ENCODE measurements at places on chromosomes 16 and 17.
A peak's percentile ranks its signal among the peaks of the same experiment; 100 is the strongest.

GRCh38 chr17:19730843-19731242 is 14.5 kb upstream of the SLC47A2 start:
- DNase-seq, result no peak

- DNase-seq, result no peak
These were observed 9.3 kb upstream of the PABPN1L start for GRCh38 chr16:88875703-88876234.

DNA sequence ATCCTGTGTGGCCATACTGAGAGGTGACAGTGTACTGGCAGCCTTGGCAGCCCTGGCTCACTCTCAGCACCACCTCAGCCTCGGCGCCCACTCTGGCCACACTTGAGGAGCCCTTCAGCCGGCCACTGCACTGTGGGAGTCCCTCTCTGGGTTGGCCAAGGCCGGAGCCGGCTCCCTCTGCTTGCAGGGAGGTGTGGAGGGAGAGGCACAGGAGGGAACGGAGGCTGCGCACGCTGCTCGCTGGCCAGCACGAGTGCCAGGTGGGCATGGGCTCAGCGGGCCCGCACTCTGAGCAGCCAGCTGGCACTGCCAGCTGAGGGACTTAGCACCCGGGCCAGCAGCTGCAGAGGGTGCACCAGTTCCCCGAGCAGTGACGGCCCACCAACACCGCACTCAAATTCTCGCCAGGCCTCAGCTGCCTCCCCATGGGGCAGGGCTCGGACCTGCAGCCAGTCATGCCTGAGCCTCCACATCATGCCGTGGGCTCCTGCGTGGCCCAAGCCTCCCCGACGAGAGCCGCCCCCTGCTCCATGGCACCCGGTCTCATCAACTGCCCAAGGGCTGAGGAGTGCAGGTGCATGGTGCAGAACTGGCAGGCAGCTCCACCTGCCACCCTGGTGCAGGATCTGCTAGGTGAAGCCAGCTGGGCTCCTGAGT is 184.4 kb upstream of the TOX3 start:
- no peak for DNase-seq

GRCh38 chr16:73025151-73025855 is 22.6 kb downstream of the ZFHX3 start:
- no peak for DNase-seq

DNA sequence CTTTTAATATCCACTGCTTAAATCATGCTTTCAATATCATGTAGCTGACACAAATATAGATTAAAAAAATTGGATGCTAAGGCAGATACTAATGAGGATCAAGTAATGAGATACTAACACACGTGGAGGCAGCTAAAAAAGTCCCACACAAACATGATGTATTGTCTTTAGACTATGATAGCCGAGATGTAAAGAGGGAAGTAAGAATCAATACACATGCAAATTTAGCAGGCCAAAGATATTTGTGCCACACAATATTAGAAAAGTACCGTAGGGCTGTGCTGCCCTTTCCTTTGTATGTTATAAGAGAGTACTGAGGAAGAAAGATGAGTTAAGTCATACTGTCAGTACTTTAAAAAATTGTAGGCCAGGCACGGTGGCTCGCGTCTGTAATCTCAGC is 51.4 kb upstream of the STAC2 start:
- DNase-seq, result no peak

- DNase-seq, result no peak
These were observed 41.7 kb downstream of the CREBBP start for GRCh38 chr16:3838600-3839401.

DNA sequence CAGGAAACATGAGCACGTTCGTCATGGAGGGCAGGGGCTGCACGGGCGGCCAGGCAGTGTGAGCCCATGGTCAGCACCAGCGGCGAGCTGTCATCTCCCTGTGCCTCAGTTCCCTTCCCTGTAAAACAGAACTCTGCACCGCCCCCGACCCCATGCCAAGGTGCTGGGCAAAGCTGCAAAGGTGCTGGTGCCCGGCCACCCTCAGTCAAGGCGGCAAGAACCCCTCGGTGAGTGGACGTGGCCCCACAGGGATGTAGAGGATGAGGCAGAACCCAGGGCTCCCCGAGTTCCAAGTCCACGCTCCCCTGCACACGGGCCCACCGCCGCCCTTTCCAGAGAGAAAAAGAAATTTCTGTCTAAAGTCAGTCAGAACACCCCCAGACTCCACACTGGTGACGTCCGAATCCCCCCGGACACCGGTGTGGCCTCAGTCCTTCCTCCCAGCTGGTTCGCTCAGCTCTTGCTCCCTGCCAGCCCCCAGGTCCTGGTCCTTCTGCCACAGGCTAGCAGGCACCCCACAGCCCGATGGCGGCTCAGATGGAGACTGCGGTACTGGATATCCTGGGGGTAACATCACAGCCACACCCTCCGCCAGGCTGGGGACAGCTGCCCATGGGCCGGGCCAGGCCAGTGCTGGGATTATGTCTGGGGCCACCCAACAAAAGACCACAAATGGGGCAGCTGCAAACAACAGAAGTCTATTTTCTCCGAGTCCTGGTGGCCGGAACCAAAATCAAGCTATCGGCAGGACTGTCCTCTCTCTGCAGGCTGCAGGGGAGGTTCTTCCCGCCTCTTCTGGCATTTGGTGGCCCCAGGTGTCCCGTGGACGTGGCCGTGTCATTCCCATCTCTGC is 14.4 kb upstream of the BAHCC1 start:
- DNase-seq, result no peak

DNA sequence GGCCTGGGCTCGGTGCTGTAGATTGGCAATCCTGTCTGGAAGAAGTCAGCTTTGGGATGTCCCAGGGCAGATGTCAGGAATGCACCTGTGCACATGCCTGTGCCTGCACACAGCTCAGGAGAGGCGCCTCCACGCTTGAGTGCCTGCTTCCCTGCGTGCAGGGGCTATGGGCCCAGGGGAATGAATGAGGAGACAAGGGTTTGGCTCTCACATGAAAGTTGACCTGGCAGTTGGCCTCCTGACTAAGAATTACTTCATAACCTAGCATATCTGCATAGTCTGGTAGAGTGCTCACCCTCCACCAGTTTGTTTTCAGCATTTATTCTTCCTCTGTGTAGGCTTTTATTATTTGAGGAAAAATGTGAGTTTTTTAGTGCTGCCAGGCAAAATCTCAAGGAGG is 50.0 kb downstream of the PLD6 start:
- DNase-seq, result no peak

DNA sequence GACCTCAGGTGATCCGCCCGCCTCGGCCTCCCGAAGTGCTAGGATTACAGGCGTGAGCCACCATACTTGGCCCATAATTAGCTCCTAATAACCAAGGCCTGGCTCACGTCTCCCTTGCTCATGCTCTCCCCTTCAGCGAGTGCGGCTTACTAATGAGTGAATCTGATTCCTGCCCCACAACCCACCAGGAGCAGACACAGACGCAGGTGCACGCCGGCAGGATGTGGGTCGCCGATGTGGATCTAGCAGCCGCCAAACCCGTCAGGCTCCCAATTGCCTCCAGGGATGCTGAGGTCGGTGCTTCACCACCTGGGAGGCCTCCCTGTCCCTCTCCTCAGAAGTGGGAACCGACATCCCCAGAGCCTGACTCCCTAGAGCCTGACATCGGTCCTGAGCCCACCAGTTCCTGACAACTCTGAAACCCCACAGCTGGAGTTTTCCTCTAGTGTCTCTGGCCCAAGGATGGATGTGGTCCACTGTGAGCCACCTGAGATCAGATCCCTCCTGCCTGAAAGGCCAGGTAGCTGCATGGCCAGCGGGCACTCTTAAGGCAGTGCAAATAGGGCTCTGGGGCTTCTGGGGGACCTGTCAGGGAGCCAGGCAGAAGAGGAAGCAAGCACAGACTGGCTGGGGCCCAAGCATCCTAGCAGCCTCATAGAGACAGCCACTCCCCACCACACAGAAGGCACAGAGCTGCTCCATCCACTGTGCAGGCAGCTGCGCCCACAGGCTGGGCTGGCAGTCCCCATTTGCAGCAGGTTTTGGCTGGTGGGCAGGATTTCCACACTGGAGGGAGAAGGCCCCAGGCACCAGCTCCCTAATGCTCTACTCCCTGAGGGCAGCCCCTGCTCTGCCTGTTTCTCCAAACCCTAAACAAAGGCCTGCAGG is 10.8 kb downstream of the EXOC7 start:
- DNase-seq, result no peak

- no peak for DNase-seq
These were observed 41.4 kb upstream of the PIRT start for GRCh38 chr17:10879190-10879836.

DNA sequence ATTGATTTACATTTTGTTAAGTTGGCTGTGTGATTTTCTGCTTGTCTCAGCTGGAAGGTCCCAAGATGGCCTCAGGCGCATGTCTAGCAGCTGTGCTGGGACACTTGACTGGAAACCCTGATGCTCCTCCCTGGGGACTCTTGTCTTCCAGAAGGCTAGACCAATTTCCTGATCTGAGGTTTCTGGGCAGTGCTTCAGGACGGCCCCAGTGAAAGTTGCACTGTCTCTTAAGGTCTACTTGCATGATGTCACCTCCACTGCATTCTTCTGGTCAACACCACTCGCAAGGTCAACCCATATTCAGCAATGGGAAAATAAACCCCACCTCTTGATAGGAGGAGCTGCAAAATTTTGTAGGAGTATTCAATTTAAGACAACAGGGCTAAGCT is 116.0 kb downstream of the SALL1 start:
- no peak for DNase-seq

- no peak for DNase-seq
These were observed 30.3 kb upstream of the CAPN15 start for GRCh38 chr16:497258-497657.

DNA sequence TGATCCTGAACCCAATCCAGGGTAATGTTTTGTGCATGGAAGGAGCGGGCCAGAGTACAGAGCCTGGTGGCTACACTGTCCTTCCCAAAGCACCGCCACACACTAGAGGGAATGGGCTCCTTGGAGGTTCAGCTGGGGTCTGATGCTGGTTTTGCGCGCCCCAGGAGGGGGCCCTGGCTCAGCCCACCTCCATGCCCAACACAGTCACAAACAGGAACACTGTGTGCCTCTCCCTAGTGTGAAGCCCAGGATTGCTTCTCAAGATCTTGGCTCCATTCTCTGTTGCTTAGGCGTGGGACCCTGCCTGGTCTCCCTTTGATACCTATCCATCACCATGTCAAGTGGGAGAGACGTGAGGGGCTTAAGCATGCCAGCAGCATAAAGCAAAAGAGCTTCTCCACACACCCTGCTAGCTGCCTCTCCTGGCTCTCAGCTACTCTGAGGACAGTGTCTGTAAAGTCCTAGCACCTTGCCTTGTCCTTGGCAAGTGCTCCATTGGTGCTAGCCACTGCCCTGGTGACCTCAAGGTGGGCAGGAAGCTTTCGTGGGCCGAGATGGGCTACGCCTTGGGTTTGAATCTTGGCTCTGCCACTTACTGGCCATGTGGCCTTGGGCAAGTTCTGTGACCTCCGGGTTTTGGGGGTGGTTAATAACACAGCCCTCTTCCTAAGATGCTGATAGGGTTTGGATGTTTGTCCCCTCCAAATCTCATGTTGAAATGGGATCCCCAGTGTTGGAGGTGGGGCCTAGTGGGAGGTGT is 122.2 kb downstream of the C16orf78 start:
- DNase-seq, result no peak

DNA sequence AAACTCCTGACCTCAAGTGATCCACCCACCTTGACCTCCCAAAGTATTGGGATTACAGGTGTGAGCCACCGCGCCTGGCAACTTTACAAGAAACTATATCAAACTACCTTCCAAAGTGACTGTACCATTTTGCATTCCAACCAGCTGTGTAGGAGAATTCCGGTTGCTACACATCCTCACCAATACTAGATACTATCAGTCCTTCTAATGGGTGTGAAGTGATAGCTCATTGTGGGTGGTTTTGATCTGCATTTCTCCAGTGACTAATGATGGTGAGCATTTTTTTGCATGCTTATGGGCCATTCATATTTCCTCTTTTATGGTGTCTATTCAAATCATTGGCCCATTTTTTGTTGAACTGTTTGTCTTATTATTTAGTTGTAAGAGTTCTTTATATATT is 37.7 kb downstream of the SCNN1B start:
- DNase-seq, result no peak

DNA sequence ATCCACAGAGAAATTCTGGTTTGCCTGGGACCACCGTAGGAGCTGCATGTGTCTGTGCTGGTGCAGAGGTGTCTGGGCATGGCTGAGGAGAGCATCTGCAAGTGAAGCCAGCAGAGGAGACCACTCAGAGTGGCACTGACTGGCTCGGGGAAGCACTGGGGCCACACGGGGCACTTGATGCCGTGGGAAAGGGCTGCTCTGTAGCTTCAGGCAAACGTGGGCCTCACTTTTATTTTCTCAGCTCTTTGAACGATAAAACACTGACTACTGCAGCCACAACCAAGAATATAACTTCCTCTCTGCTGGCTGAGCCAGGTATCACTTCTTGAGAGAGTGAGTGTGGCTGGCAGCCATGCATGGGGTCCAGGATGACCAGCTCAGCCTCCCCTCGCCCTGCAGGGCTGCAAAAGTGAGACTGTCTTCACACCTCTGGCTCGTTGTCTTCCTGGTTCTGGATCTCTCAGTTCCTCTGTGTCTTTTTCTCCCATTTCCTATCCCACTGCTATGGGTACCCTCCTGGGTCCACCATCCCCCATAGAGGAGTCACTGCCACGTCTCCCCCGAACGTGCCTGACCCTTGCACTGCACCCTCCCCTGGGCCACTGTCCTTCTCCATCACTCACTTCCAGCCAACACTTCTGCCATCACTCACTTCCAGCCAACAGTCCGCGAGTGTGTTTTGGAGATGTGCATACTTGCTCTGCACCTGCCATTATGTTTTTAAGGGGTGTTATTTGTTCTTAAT is 201.4 kb upstream of the CHMP6 start:
- DNase-seq, result peak; percentile 47

DNA sequence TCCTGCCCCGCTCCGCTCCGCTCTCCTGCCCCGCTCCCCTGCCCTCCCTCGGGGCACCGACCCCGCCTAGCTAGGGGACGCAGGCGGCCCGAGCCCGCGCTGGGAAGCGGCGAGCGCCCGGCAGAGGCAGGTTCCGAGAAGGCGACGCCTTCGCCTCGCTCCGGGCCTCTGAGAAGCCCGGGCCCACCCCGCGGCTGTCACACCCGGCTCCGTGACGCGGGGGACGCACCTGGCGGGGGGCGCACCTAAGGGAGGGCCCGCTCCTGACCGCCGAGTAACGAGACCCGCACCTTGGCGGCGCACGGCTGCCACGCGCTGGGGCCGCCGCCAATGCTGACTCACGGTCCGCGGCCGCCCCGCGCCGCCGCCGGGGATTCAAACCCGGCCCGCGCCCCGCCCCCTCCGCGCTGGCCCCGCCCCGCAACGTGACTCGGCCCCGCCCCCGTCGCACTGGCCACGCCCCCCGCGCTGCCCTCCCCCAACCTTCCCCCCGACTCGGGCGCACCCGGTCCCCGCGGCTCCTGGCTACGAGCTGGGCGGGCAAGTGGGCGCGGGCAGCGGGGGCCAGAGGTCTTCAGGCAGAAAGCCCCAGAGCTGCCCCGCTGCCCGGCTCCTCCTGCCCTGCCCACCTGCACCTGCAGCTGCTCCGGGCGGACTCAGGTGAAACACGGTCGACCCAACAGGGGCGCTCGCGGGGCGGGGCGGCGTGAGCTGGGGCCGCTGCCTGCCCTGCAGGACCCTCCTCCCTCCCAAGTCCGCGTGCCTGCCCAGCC is 27.8 kb downstream of the GNPTG start:
- peak; percentile 74 for DNase-seq

- no peak for DNase-seq
These were observed 274.3 kb upstream of the XYLT1 start for GRCh38 chr16:17744921-17745572.

- no peak for DNase-seq
These were observed 1373.8 kb upstream of the GOT2 start for GRCh38 chr16:60107871-60108270.

GRCh38 chr17:18949566-18949965 is 2.4 kb upstream of the SLC5A10 start:
- no peak for DNase-seq
